AML-193 (cell line): ENCODE measurements at places on chromosomes 6 and 20.

- DNase-seq, result no peak
These were observed 227.9 kb downstream of the PREX1 start for GRCh38 chr20:48599748-48600469.

- DNase-seq, result no peak
These were observed 43.1 kb downstream of the POPDC3 start for GRCh38 chr6:105136431-105137350.

- DNase-seq, result peak; percentile 75
These were observed 22.4 kb downstream of the ITCH start for GRCh38 chr20:34385464-34385863.

GRCh38 chr20:655726-656624, 3.0 kb upstream of the SRXN1 start:
- no peak for DNase-seq

DNA sequence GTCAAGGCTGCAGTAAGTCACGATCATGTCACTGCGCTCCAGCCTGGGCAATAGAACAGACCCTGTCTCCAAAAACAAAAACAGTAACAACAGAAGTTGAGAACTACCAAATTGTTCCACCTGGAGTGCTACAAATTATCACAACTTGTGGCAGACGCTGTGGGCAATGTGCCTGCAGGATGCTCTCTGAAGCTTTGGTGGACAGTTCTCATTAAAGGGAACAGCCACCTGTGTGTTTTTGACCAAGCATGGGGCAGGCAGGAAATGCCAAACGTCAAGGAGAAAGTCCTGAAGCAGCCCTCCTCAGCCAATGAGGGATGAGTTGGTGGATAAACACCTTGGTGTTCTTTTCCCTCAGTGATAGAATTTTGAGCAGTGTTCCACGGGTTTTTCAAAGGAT, 15.8 kb downstream of the COX4I2 start:
- DNase-seq, result no peak

DNA sequence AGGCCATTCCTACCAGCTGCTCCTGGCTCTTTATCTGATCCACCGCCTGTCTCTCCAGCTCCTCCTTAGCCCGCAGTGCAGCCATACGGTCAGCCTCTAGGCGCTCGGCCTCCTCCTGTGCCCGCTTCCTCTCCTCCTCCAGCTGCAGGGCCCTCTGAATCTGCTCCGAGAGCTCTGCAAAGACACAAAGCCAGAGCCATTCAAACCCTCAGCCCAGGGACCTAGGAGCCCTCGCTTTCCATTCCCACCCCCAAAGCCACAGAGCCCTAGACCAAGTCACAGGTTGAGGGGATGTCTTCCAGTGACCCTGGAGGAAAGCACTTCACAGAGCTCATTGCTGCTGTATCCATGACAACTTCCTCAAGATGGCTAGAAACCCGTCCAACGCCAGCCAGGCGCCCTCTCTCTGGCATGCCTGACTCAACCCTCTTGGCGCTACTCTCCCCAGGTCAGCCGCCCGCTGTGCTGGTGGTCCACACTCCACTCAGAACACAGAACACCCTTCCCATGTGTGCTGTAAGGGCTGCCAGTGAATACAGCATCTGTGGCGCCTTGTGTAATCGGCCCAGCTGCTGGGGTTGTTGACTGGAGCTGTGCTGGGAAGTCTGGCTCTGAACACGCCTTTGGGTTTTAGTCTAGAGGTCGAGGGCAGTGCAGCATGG, 49.3 kb downstream of the EZR start:
- DNase-seq, result no peak

- DNase-seq, result no peak
These were observed 38.2 kb upstream of the AFDN start for GRCh38 chr6:167788563-167788903.

- DNase-seq, result no peak
These were observed 17.1 kb downstream of the ZHX3 start for GRCh38 chr20:41300383-41300782.

- no peak for DNase-seq
These were observed 95.8 kb downstream of the CCDC170 start for GRCh38 chr6:151589667-151590066.

GRCh38 chr6:97059473-97059872, 134.9 kb downstream of the KLHL32 start:
- peak; percentile 57 for DNase-seq

- DNase-seq, result peak; percentile 60
These were observed 172.9 kb downstream of the ADGRG6 start for GRCh38 chr6:142474531-142475289.

DNA sequence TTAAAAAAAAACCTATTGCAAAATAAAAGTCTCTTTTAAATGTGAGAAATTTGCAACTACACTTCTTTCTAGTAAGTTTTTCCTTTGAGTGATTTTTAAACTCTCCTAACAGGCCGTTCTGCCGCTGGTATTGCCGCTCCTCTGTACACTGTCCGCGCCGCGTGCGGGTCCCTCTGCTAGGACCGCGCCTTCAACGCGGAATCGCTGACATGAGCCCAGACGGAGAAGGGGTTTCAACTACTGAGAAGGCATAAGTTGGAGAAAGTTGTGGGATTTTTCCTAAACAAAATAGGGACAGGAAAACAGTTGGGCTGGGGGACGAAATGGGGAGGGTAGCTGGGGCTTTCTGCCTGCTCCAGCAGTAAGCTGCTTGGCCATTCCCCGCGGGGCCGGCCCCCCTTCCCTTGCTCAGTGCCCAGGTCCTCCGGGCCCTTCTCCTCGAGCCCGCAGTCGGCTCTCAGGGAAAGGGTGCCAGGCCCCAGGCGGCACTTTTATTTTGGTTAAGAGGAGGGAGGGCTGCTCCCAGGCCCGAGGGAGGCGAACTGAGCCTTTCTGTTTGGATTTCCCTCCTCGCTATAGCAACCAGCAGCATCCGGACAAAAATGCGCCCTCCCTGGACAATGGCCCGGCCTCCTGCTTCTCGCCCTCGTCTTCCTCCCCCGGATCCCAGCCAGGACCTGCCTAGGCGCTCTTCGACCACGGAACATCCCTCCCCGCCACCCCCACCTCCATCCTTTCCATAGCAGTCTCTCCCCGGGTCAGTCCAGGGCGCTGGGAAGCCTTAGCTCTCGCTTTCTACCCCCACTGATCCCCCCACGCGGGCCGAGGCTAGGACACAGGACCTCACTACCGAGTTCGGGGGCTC, 6.8 kb upstream of the POU3F2 start:
- DNase-seq, result no peak

- no peak for DNase-seq
These were observed 105.5 kb downstream of the PTPRK start for GRCh38 chr6:128414943-128415342.

- DNase-seq, result no peak
These were observed 343.5 kb downstream of the RFPL4B start for GRCh38 chr6:112690497-112691202.

GRCh38 chr6:80523531-80523997, 417.1 kb downstream of the BCKDHB start:
- no peak for DNase-seq

- no peak for DNase-seq
These were observed 37.9 kb upstream of the RNF217 start for GRCh38 chr6:124924333-124924759.

DNA sequence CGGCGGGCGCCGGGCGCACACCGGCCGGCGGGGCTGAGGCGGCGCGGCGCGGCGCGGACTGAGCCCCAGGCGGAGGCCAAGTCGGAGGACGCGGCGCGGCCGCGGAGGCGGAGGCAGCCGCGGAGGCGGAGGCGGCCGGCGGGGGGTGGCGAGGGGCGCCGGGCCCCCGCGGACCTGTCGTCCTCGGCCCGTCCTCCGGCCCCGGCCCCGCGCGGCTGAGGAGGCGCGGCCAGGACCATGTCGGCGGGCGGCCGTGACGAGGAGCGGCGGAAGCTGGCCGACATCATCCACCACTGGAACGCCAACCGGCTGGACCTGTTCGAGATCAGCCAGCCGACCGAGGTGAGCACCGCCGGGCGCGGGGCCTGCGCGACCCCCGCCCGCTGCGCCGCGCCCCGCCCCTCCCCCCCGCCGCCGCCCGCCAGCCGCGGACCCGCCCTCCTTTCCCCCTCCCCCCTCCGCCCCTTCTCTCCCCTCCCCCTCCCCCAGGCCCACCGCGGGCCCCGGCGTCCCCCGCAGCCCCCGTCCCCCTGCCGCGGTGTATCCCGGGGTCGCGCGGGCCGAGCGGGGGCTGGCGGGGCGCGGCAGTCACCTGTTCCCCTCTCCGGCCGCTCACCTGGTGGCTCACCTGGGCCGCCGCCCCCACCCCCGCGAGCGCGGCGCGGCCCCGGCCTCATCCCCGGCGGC, at the start of gene AFDN:
Gene AFDN (plus strand): TSS at position 16 of the 687 bp plus-strand sequence. CDS start 222 bp downstream, at position 238.
- no peak for DNase-seq

- no peak for DNase-seq
These were observed 55.0 kb downstream of the TRIM38 start for GRCh38 chr6:26017632-26017966.

GRCh38 chr6:138485586-138486248, 13.6 kb downstream of the NHSL1 start:
- no peak for DNase-seq

DNA sequence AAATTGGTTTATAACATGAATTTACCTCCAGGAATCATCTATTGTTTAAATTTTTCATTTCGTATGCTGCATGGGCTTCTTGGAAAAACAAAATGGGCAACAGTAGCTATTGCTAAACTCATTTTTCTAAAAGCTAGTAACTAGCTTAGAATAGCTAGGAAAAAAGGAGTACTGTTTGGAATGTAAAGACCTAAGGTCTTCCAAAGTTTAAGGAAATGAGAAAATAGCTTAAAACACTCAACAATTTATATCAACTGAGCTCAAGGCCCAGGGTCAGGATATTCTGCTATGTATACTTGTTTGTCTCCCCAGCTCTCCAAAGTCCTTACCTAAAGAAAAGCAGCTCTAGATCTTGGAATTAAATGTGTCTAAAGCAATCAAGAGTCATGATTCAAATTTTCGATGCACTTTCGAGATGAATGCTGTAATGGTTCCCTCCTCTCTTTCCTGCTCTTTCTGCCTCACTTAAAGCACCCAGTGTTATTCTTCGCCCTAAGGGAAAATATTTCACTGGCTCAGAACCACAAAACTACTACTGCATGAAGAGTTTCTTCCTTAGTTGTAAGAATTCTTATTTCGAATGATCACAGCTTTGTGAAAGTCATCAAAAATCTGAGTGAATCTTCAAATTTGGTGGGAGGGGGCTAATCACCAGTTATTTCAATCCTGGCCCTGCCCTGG, 41.6 kb downstream of the LYRM4 start:
- DNase-seq, result no peak

DNA sequence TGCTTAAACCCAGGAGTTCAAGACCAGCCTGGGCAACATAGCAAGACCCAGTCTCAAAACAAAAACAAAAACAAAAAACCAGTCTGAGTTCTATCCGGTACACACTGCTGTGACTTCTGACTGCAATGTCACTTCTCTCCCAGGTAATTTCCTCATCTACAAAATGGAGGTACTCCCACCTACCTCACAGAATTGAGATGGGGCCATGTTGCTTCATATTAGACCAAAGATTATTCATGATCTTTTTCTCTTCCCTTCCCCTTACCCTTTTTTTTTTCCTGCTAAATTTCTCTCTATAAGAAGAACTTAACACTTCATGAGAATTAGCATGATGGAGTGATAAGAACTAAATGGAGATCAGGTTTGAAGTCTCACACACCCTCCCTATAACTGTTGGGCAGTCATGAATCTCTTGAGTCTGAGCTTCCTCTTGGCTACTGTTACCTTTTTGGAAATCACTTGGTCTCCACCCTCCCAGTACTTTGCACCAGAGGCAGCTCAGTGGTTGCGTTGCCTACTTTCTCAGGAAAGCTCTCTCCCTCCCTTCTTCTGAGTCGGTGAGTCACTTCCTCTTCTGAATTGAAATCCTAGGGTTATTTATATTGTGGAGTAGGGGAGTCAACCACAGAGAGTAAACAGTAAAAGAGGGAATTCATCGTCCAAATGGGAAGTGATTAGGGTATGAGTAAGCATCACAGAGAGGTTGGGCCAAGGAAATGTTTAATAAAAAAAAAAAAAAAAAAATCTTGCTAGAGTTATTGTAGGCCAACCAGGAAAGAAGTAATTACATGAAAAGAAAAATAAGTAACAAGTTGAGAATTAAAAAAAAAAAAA, 59.9 kb upstream of the MAP7 start:
- peak; percentile 88 for DNase-seq

DNA sequence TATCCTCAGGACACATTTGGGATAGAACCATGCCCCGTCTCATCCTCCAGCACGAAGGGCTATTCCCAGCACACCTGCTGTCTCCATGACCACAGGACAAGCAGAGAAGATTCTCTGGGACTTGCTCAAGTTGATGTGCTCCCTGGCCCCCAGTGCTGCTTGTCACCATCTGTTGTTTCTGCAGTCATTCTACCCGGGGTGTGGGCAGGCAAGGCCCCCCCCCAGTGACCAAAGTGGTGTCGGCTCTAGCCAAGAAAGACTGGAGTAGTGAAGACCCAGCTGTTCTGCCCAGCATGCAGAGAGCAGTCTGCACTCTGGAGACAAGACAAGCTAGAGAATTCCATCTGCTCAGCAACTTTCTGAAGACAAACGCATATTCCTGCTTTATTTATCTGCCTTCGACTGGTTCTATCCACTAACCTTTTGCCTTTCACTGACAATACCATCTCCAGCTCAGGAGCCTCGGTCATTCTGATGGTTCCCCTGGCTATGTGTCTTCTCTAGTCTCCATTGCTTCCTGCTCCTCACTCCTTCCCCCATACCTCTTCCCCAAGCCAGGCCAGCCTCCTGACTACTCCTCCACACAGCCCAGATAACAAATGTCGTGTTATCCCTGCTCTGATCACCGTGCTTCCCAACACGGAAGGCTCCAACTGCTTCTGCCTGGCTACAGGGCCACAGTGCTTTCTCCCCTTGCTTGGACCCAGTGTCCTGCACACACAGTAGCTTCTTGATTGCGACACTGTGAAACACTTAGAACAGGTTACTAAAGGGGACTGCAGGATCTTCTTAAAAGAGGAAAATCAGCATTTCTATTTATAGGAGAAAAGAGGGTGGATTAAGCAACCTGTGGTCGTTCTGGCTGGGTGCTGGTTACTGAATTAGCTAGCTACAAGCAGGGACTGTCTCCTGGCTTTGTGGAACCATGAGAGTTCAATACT, 86.7 kb upstream of the EMILIN3 start:
- no peak for DNase-seq
